Activated CD8-positive, alpha-beta memory T cell treated with anti-CD3 and anti-CD28 coated beads for 48 hours (primary cell): ENCODE measurements at places on chromosomes 7 and 10.

- no peak for DNase-seq
These were observed 243.2 kb downstream of the CDK14 start for GRCh38 chr7:90839316-90839715.

GRCh38 chr10:49418328-49418727, 22.4 kb upstream of the DRGX start:
- no peak for DNase-seq

GRCh38 chr7:37912756-37913155, 3.9 kb downstream of the SFRP4 start:
- DNase-seq: no peak

- no peak for DNase-seq
These were observed 60.4 kb downstream of the SCRN1 start for GRCh38 chr7:29929018-29929807.

- no peak for DNase-seq
These were observed 335.3 kb upstream of the ETV1 start for GRCh38 chr7:14324767-14325166.

DNA sequence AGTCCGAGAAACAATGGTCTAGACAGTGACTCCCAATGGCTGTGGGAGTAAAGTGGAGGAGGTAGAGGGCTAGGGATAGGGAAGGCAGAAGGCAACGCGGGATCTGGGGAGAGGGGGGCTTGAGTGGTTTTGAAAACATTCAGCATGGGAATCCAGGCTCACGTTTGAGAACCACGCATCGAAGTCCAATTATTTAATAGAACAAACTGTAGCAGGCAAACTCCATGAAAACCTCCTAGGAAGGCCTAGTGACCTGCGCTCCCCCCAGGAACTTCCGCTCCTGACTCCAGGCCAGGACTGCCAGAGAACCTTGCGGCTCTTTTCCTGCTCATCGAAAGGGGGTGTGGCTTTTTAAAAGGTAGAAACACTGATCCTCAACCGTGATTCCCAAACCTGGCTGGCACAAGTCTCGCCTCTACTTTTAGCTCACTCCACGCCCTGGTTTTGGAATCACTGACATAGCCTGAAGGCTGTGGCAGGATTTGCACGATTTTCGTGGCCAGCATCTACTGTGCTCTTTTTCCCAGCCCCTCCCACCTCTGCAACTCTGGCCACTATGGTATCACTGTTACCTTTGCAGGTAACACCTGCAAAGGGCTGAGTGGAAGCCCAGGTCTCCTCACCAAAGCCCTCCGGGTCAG, 43.4 kb downstream of the MYOF start:
- DNase-seq: no peak

- no peak for DNase-seq
These were observed 319.6 kb upstream of the SP8 start for GRCh38 chr7:21106296-21106732.

- DNase-seq: no peak
These were observed 74.2 kb downstream of the FAS start for GRCh38 chr10:89064748-89065147.

DNA sequence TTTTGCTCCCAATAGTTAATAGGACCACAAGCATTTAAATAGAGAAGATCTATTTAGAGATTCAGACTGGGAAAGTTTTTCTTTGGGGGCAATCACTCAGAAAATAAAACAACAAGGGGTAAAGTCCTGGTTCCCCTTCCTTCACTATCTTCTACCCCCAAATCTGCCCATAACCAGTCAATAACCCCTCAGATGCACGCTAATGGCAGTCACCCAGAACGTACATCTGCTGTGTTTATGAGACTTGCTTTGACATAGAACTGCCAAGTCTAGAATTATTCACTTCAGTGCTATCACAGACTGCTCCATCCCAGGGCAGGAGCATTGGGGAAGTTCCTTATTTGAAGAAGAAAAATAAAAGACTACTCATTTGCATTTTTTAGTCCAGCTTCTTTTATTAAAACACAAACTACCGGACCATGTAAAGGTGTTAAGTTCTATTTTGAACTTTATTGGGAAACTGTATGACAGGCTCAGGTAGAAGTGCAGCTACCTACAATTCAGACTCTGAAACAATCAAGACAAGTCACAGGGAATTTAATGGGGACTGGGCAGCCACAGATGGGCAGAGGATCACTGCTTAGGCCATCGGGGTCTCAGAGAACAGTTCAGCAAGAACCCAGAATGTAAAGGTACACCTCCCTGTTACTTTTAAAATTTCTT, 38.4 kb downstream of the ANK3 start:
- no peak for DNase-seq

DNA sequence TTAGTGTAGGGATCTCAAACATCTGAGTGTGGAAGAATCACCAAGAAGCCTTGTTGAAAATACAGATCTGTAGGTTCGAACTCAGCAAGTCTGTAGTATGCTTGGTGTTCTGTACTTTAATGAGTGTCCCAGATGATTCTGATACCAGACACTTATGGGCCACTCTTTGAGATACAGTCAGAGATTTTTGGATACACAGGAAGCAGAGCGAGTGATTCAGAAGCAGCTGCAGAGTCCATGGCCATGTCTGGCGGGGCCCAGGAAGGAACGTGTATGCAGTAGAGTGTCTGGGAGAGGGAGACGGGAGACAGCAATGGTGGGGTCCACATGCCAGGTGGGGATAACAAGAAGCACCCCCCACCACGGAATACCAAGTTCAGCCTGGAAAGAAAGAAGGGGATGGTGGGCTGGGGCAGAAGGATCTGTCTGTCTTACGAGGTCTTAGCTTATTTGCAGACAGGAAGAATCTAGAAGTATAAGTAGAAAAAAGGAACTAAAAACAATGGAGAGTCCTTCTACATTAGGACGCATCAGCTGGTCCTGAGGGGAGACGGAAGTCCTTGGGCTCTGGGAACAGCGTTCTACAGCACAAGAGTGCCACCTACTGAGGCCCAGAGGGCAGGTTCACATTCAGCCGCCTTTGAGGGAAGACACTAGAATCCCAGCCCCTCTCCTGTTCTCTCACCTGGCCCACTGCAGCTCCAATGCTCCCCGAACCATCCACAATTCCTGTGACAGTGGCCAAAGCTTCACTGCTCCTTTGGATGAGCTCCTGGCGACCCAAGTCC, 55.4 kb downstream of the SLC37A3 start:
- DNase-seq: no peak

GRCh38 chr10:12873172-12873571, 128.3 kb downstream of the CCDC3 start:
- DNase-seq: no peak

- DNase-seq: peak; percentile 52
These were observed 78.7 kb downstream of the GATA3 start for GRCh38 chr10:8133146-8133545.

DNA sequence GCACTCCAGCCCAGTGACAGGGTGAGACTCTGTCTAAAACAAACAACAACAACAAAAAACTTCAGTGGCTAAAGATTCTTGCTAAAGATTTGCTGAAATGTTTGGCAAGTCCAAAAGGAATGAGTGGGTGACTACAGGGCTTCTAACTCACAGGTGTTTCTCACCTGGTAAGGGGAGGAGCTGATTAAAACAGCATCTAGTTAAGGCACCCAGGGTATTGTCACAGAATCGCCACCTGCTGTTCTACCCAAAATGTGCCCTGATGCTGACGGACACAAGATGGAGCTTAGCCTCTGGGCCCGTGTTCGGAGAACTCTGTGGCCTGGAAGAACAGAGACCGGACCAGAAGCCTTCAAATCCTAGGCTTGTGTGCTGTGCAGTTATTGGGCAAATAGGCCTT, 336.0 kb upstream of the GALNT17 start:
- no peak for DNase-seq

DNA sequence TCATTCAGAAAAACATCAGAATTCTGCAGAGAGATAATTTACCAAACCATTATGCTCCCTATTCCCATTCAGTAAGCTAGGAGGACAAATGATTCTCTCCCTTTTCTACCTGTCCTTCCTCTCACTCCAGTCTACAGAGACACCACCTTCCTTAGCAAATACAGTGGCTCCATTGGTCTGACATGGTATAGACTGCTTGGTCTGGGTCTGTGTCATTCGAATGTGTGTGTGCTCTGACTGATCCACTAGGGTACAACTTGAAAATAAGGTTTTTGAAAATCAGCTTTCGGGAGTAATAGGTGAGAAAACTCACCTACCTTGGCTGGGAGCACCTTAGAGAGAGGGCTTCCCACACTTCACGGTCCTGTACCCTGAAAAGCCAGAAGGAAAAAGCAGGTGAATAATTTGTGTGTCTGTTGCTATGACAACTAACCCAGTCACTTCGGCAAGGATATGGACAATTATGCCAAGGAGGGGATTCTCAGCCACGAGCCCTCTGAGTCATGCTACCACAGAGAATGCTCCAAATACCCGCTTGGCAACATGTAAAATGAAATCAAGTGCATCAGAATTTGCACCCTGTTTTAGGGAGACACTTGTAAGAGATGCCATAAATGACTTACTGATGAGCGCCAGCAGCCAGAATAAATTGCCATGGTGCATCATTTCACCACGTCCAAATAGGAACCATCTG, 114.5 kb upstream of the PRKCQ start:
- DNase-seq: no peak

DNA sequence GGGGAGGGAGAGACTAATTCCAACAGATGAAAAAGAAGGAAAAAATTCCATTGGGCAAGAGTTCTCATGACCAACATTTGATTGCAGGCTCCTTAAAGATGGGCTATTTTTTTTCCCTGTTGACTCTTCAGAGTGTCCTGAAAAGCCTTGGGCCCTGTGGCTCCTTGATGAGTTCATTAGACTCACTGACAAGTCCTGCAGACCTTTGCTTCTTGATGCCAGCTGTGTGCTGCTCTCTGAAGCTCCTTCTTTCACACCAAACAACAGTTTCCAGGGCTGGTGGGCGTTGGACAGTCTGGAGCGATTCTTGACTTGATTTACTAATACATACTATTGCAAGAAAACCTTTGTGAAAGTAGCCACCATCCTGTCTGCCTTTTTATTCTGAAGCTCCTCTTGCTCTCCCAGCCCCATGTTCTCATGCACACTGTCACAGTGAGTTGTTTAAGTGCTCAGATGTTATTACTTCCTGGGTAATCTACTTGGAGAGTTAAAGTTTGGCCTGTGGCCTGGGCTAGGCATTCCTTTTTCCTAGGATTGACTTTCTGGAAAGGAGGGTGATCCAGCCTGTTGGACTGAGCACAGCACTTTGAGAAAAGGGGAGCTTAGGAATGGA, 250.3 kb downstream of the PTEN start:
- DNase-seq: no peak

GRCh38 chr7:151435971-151436370, 4.0 kb downstream of the CRYGN start:
- DNase-seq: no peak

DNA sequence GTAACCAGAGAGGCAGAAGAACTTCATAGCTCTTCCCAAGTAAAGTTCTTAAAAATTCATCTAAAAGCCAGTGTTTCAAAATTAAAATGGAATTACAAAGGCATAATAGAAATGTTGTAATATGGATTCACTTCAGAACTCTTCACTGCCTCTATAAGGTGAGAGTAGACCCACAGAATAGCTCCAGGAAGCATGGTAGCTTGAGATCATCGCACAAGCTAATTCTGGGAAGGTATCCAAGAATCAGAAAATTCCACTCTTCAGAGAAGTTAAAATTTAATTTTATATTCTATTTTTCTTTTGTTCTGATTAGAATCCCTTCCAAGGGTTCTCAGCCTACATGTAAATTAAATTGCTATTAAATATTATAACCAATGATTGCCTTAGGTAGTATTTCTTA, 1.5 kb upstream of the DHX32 start:
- DNase-seq: no peak

DNA sequence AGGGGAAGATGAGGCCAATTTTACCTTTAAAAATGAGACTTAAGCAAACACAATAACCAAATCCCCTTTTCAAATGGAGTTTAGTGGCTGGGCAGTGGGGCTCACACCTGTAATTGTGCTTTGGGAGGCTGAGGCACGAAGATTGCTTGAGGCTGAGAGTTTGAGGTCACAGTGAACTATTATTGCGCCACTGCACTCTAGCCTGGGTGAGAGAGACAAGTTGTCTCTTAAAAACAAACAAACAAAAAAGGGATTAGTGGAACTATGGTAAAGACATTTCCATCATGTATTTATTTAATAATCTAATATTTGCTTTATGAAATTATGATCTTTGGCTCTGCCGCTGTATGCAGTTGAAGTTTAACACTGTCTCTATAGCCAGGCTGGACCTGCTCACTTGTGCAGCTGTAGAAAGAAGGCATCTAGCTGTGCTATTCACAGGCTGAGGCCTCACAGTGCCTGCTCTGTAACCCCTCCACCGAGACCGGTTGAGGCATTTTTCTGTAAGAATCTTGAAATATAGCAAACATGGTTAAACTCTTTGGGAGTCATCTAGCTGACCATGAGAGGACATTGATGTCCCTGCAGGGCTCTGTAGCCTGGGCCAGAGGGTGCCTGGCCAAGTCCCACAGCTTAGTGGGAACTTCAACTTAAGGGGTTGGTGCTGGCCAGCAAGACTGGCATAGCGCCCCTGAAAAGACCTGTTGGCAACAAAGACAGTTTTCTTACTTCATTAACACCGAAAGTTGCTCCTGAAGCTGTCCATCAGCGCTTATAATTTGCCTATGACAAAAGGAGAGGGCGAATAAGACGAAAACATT, 131.8 kb downstream of the BMPER start:
- DNase-seq: no peak

- no peak for DNase-seq
These were observed 10.8 kb downstream of the BLVRA start for GRCh38 chr7:43769281-43769680.

- no peak for DNase-seq
These were observed 37.2 kb downstream of the CYCS start for GRCh38 chr7:25087855-25088254.

- no peak for DNase-seq
These were observed 89.0 kb downstream of the RSU1 start for GRCh38 chr10:16728266-16728665.

GRCh38 chr7:151087245-151088018, 1.2 kb downstream of the AGAP3 start:
- no peak for DNase-seq

DNA sequence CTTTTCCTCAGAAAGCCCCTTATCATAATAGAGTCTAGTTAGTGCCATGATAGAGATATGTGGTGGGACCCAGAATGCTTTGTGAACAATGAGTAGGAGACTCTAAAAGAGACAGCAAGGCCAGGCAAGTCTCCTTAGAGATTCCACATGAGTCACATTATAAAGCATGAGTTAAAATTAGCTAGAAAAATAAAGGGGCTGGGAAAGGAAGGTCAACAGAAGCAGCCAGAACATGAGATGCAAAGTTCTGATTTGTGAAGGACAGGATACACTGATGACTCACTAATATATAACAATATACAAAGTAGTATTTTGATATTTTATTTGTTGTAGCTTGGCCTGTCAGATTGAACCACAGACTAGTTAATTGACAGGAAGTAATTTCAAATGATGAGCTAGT, 25.3 kb upstream of the SNX13 start:
- DNase-seq: no peak

GRCh38 chr10:126387931-126388911, at the start of gene ADAM12:
ADAM12 (minus strand) TSS chr10:126388477; CDS start chr10:126388145, 332 bp downstream.
- no peak for DNase-seq

GRCh38 chr7:141456298-141456697, 94.9 kb upstream of the AGK start:
- no peak for DNase-seq

DNA sequence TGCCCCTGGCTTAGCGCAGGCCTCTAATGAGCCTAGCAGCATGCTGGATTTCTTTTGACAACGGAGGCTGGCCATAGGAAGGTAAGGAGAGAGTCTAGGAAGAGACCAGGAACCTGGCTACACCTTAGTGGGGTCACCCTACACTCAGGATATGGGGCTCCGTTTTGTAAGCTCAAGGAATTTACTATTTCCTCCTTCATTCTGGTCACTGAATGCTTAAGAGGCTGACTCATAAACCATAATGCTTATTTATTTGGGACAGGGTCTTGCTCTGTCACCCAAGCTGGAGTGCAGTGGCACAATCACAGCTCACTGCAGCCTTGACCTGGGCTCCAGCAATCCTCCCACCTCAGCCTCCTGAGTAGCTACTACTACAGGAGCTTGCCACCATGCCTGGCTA, 38.4 kb downstream of the CARD11 start:
- DNase-seq: no peak
